Activated CD8-positive, alpha-beta memory T cell treated with anti-CD3 and anti-CD28 coated beads, Interleukin-2, amount 10 ng/mL, durations not matched to agents 7 days and 5 days (primary cell): ENCODE measurements at places on chromosomes 3 and 15. TPM values are rescaled to one million over a fixed set of nuclear protein-coding genes. Genes with fewer than 3 reads are reported as not detected.
A peak's percentile ranks its signal among the peaks of the same experiment; 100 is the strongest.

GRCh38 chr15:65346856-65347598 is 30.8 kb downstream of the IGDCC3 start:
- DNase-seq: no peak

- DNase-seq: no peak
These were observed 50.9 kb upstream of the NPHP3 start for GRCh38 chr3:132773071-132773619.

GRCh38 chr3:107670986-107671385 is 148.2 kb downstream of the BBX start:
- DNase-seq: no peak

- DNase-seq: no peak
These were observed 42.8 kb downstream of the CDCP1 start for GRCh38 chr3:45103334-45103733.

- DNase-seq: no peak
These were observed 904.0 kb downstream of the TBL1XR1 start for GRCh38 chr3:176293276-176293675.

DNA sequence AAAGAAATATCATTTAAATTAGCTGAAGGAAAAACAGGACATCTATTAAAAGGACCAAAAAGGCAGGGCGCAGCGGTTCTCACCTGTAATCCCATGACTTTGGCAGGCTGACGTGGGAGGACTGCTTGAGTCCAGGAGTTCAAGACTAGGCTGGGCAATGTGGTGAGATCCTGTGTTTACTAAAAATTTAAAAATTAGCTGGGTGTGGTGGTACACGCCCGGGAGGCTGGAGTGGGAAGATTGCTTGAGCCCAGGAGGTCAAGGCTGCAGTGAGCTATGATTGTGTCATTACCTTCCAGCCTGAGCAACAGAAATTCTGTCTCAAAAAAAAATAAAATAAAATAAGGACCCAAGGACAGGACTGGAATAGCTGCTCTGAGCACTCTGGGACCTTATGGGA is 16.2 kb upstream of the HERC1 start:
- no peak for DNase-seq

DNA sequence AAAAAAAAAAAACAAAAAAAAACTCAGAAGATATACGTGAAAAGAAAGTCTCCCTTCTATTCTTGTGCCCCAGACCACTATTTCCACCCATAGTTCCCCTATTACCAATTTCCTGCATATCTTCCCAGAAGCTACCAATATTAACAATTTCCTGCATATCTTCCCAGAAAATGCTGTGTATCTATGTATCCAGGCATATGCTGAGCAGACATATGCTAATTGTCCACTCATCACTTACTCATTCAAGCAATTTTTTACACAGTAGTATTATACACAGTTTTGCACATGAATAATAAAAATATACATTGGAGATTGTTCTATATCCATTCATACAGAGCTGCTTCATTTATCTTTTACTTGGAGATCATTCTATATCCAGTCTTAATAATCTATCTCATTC is 12.6 kb upstream of the SLMAP start:
- DNase-seq: no peak

DNA sequence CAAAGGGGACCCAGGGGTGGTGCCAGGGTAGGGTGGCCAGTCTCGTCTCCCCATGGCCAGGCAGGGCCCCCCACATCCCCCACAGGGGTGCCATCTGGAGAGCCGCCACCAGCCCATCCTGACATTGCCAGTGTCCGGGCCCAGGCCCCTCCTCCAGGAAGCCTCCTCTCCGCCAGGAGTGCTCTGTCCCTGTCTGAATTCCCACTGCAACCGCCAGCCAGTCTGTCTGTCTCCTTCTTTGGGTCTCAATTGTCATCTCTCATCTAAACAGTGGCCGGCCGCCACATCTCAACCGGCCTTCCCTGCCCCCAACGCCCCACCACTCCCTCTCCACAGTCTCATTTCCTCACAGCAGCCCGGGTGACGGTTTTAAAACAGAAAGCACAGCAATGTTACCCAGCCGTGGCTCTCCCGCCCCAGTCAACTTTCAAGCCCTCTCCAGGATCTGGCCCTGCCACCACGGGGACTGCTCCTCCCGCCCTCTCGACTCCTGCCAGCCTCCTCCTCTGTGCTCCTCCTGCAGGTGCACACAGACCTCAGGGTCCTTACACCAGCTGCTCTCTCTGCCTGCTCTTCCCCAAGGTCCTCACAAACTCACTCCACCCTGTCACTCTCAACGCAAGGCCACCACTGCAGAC is 57.0 kb downstream of the IQSEC1 start:
- DNase-seq: peak; percentile 83

- no peak for DNase-seq
These were observed 64.7 kb upstream of the ACAD9 start for GRCh38 chr3:128814519-128815317.

PLSCR4 gene
- total RNA-seq: not detected

- no peak for DNase-seq
These were observed 5.2 kb downstream of the CEP97 start for GRCh38 chr3:101729586-101729985.

DNA sequence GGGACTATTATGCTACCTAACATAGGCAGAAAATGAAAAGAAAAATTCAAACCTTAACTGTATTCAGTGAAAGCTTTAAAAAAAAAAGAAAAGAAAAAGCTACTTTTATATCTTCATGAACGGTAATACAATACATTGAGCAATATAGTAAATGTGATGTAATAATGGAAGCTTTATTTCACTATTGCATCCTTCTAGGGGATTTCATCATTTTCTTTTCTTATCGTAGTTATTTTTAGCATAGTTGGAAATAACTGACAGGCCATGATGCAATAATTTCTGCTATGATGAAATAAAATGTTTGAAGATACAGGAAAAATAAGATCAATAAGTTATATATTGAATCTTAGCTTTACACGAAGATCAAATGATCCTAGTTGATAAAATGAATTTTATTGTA is 40.3 kb upstream of the ZCWPW2 start:
- DNase-seq: no peak

EIF4A2 gene
- total RNA-seq: 374 TPM

GAP43 gene
- not detected for total RNA-seq

FYCO1 gene
- 19.1 TPM for total RNA-seq

DNA sequence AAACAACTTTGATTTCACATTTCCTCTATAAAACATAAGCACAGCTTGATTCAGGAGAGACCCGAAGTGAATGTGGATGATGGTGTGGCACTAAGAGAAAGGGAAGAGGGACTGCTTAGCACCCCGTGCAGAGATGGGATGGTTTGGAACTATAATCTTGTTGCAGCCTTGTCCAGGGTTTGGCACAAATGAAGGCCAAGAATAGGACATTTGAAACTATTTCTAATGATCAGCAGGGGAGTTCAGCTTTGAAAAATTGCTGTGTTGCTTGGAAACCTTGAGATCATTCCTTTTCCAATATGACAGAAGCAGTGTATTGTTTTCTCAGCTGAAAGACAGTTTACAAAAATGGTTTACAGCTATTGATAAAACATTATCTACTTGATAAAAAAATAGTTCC is 49.7 kb downstream of the ASB7 start:
- no peak for DNase-seq
